ENCODE measurements at places on chromosomes 4 and X.

- peak; percentile 4 for DNase-seq
These were observed 44.5 kb downstream of the SCFD2 start for GRCh38 chr4:53321151-53321983.

GRCh38 chr4:186848437-186848836, 124.8 kb upstream of the FAT1 start:
- DNase-seq, result no peak

DNA sequence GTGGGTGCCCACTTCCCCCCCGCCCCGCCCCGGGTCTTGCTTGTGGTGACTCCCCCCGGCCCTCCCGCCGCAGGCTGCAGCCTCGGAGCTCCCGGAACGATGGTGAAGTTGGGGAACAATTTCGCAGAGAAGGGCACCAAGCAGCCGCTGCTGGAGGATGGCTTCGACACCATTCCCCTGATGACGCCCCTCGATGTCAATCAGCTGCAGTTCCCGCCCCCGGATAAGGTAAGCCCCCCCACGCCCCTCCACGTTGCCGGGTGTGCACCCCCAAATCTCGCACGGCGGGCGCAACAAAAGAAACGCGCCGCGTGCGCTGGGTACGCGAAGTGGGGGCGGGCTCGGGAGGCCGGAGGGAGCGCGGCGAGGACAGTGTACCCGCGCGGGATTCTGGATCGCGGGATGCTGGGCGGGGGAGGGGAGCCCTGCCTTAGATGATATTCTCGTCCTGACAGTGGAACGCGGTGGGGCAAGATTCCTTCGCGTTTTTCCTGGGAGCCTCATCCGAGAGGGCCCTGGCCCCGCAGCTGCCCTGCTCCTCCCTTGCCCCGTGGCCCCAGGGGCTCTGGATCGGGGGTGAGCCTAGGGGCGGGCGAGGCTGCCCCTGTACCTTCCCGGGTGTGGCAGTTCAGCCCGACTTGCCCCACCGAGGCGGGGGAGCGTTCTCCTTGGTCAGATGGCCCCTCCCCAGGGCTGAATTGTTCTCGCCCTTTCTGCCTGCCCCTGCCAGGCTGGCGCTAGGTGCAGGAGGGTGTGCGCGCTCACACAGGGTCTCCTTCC, 819 bp downstream of the NSG1 start:
- DNase-seq, result peak; percentile 58

DNA sequence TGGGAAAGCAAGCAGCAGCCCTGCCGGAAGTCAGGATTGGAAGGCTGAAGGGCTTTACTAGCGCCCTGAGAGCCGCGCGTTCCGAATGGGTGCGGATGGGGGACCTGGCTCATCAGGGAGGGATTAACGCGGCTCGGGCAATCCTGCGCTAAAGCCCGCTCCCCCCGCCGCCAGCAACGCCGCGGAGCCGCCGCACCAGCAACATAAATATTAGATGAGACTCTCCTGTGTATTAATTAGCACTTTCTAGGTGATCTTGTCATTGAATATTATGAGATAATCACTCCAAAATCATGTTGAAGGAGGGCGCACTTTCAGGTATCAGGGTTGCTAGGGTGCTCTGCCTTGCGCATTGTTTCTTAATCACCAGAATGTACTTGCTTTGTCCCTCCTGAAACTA, 357.2 kb upstream of the FAM241A start:
- DNase-seq, result peak; percentile 86

- no peak for DNase-seq
These were observed 77.4 kb downstream of the ANKRD17 start for GRCh38 chr4:73181231-73181630.

DNA sequence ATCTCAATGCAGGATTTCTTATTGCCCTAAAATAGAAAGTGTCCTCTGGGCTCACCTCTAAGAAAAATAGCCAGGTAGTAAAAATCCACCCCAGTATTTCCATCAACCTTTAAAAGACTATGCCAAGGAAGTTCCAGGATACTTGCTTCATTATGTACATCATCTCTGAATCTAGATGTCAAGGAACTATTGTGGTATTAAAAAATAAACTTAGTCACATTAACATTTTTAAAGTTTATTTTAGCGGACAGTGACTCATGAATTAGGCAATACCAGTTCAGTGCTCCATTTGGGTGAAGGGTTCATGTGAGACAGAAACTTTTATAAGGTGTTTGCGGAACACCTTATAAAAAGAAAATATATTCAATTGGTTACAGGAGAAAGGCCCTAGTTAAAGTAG, 209.2 kb downstream of the ADAM29 start:
- DNase-seq, result no peak

DNA sequence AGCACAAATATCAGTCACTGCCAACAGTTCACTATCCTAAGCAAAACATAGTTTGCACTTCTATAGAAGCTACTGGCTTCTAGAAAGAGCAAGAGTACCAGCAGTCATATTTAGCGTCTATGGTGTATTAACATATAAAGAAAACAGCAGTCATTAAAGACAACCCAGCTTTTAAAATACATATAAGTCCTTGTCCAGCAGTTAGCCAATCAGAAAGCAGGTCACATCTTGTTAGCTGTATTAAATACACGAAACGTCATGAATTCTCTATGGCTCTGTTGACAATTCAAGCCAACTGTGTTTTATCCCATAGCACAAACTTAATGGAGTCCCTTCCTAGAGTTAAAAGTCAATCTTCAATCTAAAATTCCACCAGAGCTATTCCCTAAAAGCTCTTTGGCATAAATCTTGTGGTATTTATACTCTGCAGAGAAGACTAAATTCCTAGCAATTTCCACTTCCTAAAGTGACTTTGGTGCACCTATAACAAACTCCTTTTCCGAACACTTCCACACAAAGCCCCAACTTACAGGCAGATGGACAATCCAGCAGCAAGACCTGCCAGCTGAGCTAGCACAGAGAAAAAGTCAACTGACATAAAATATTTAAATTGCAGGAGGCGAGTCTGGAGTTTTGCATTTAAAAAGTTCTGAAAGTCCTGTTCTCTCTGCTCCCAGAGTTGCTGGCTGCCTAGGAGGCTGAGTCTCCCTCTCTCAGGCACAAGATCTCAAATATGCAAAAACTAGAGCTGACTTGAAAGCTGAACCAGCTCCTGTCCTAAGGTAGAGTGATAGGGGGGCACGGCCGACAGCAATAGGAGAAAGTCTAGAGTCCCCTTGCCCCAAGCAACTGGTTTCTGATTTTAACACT, 1.3 kb downstream of the LDB2 start:
- peak; percentile 54 for DNase-seq

DNA sequence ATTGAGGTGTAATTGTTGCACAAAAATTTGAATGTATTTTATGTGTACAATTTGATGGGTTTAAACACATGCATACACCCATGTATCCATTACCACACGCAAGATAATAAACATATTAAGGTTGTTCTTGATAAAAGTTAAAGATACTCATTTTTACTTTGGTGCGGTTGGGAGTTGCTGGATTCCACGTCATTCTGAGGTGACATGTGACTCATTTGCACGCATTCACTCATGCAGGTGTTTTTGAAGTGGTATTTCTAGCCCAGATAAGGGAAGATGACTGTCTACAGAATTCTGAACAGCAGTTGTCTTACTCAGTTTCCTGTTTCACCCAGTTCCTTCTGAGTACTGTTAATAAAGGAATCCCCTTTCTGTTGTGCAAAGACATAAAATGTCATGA, 142.0 kb downstream of the RTL3 start:
- DNase-seq, result no peak

- no peak for DNase-seq
These were observed 11.9 kb upstream of the ZNF157 start for GRCh38 chrX:47358387-47359065.

GRCh38 chrX:68571610-68572311, 72.9 kb downstream of the YIPF6 start:
- no peak for DNase-seq

DNA sequence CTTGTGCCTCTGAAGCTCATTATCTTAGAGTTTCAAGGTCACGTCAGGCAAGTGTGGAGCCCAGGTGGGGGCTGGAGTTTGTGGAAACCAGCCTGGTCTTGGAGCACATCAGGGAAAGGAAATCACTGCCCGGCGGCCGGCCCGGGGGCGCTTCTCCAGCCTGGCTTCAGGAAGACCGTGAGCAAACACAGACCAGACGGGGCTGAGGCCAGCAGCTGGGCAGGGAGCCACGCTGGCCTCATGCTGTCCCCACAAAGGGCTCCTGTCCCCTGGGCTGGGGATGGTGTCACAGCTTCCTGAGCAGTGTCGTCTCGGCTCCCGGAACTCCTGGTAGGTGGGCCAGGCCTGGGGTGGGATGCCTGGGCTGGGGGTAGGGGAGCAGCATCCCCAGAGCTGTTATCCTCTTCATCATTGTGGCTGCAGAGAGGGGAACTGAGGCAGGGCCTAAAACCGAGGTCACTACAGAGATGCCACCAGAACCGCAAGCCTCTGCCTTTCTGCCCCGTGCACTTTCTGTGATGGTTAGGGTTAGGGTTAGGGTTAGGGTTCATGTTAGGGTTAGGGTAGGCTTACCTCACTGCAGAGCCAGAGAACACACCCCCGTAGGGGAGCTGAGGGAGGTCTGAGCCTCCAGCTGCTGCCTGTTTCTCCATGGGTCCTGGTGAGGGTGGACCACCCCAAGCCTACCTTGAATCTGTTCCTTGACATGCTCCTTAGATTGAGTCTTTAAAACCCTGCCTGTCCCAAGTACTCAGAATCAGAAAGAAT, 77.5 kb downstream of the HTRA3 start:
- DNase-seq, result no peak

- DNase-seq, result peak; percentile 63
These were observed 4.4 kb upstream of the CXorf38 start for GRCh38 chrX:40651620-40652223.

- no peak for DNase-seq
These were observed 307.0 kb upstream of the SPOCK3 start for GRCh38 chr4:167541286-167541685.
